ENCODE measurements at places on chromosomes 1 and 21.
A peak's percentile ranks its signal among the peaks of the same experiment; 100 is the strongest.

DNA sequence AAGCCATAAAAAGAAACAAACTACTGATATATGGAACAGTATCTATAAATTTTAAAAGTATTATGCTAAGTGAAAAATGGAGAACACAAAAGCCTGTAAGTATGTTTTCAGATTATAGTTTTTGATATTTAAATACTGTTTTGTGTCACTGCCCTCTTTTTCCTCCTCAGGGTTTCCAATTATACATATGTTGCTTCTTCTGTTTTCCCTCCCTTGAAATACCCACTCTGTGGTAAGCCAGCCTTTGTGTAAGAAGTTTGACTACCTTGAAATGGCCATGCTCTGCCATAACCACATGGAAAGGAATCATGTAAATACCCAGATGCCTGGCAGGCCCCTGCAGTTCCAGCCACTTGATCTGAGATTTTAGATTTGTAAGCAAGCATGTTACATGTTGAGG, 248.3 kb downstream of the AKT3 start:
- no peak for DNase-seq

DNA sequence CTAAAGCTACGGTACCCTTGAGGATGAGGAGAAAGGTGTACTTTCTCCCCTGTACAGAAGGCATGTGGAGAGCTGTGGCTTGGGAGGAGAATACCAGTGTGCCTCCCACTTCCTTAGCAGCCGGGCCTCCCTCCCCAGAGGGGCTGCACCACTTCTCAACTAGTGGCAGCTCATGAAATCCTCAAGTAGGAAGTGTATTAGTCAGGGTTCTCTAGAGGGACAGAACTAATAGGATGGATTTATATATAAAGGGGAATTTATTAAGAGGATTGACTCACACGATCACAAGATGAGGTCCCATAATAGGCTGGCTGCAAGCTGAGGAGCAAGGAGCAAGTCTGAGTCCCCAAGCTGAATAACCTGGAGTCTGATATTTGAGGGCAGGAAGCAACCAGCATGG, 53.1 kb upstream of the PPP2R5A start:
- DNase-seq, result no peak

GRCh38 chr1:223819730-223820514, 25.8 kb downstream of the TP53BP2 start:
- DNase-seq, result no peak

GRCh38 chr1:13808729-13809131, 108.7 kb downstream of the PRDM2 start:
- DNase-seq, result no peak

DNA sequence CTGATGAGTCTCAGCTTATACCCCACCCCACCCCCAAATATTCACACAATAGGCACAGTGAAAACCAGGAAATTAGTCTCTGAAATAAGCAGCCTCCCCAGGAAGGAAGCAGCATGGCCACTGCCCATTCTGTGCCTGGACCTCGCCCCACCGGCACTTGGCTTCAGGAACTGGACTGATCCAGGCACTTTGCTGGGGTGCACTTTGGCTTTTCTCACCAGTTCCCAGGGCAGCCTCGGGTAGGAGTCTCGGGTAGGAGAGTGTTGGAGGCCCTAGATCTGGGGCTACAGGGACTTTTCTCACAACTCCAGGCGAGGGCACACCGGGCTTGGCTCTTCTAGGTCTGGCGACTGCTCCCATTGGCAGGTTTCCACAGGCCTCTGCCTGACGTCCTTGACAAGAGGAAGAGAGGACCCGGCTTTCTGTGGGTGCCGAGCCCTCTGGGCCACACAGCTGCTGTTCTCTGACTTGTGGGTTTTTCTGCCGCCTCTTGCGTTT, 18.7 kb downstream of the ADARB1 start:
- DNase-seq, result peak; percentile 59

DNA sequence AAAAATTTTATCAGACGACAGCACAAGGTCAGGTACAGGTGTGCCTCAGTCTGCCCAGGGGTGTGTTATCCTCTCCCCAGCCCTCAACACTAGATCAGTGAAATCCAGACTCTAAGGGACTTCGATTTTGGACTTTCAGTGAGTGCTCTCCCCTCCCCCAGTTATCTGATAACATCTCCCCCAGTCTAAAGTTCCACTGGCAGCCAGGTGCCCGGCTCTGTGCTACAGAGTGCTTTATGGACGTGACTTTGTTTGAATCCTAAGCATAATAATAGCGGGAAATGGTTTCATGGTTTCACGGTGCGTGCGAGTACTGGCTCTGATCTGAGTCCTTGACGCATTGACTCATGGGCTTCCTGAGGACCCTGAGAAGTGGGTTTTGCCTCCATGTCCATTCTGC, 3.2 kb downstream of the SPSB1 start:
- no peak for DNase-seq

DNA sequence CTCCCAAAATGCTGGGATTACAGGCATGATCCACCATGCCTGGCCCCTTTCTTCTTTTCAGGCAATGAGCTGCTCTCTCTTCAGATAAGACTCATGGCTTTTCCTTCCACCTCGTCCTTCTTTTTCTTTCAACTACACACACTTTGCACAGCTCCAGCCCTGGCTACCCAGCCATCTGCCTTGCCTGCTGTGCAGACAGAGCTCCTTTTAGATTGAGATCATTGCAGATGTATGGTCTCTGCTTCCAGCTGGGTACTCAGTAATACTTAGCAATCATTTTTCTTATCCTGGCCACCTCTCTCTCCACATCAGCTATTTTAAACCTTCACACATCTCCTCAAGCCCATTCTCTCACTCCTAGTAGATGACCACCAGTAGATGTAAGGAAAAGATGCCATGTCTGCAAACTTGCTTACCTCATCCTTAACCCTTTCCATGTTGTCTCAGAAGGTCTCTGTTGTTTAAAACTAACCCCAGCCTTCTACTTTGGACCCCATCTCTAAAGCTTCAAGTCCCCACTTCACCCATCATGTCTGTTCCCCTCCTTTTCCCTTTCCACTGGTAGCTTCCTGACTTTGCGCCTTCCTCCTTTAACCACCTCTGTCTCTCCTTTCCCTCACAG, 7.3 kb downstream of the RAB4A start:
- no peak for DNase-seq

- peak; percentile 18 for DNase-seq
Measured at GRCh38 chr1:156251527-156251926, 3.7 kb upstream of the PAQR6 start.

GRCh38 chr1:9228609-9229008, 6.0 kb upstream of the H6PD start:
- DNase-seq, result no peak

GRCh38 chr1:223378754-223379153, 14.5 kb upstream of the CCDC185 start:
- no peak for DNase-seq

DNA sequence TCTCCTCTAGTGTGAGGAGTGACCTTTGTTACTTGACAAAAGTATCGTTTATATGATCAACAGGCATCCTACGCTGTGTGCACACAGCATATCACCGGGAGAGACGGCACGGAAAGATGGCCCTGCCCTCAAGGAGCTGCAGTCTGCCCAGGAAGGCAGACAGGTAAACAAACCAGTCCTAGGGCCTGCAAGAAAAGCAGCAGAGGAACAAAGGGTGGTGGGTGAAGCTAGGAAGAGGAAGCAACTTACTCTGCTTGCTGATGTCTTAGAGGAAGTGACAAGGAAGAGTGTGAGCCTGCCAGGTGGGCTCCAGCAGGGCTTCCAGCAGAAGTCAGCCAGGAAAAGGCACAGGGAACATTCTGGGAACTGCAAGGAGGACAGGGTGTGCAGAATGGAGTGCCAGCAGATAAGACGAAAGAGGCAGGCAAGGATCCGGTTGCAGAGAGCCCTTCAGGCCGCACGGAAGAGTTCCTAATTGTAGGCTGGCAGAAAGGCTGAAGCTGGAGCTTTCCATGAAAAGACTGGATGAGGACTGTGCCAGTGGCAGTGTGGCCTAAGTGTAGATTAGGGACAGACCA, 106.7 kb downstream of the SLC45A1 start:
- peak; percentile 66 for DNase-seq

- no peak for DNase-seq
Measured at GRCh38 chr21:35254006-35254764, 205.1 kb upstream of the RUNX1 start.

DNA sequence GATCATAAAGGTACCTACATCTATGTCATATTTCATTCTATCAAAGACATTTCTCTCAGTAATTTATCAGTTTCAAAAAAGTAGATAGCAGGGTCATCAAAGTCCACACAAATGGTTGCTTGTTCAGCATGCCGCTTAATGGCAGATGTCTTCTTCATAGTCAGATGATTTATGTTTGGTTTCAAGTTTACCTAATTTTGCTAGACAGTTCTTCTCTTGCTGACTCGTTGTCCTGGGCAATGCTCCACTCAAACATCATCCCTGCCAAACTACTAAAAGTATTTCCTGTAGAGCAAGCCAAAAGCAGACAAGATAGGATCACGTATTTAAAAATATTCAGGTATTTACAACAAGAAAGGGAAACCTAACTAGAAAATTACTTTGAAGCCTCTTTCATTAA, 13.6 kb downstream of the NUP210L start:
- DNase-seq, result no peak

DNA sequence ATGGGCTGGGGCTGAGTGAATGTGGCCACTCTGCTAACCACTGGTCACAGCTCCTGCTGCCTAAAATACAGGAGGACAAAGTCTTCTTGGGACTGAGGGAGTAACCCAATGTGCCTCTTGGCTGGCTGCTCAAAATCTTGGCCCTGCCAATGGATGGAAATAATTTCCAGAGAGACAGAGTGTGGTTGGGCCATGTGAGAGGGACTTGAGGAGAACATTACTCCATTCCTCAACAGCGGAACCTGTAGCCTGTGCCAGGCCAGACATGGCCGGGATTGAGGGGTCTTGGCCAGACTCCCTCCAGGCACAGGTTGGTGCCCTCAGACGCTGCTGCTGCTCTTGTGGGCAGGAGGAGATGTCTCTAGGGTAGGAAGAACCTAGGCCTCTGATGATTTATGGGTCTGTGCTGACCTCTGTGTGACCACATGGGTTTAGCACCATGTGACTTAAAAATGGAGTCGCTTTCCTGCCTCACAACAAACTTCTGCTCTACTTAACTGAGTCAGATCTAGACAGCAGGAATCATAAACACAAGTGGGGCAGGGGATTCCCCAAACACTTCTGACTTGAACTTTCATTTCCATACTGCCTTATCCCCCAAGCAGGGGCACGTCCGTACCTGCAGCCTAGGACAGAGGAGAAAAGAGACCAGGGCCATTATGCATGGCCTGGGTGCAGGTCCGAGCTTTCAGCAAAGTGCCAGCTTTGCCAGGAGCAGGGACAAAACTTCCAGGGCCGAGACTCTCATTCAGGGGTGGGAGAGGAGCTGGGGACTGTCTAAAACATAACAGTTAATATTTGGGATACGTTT, 79.2 kb downstream of the CD34 start:
- peak; percentile 47 for DNase-seq

GRCh38 chr1:186904361-186904760, 75.6 kb downstream of the PLA2G4A start:
- DNase-seq, result no peak

DNA sequence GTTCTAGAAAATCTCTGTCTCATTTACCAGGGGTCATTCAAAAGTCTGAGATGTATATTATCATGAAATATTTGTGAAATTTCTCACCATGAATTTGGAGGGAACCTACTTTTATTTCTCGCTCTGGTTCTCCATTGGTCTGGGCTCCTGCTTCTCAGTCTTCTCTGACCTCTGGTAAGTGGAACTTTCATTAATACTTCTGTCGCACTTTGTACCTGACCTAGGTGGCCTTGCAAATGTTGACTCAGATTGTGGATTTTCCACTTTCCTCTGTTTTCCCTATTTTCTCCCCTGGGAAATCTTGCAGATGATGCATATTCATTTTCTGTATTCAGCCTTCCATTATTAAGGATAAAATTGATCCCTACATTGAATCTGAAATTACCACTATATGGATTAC, 53.2 kb downstream of the LRIG2 start:
- DNase-seq, result no peak

- no peak for DNase-seq
Measured at GRCh38 chr1:59263111-59263510, 33.8 kb upstream of the FGGY start.

DNA sequence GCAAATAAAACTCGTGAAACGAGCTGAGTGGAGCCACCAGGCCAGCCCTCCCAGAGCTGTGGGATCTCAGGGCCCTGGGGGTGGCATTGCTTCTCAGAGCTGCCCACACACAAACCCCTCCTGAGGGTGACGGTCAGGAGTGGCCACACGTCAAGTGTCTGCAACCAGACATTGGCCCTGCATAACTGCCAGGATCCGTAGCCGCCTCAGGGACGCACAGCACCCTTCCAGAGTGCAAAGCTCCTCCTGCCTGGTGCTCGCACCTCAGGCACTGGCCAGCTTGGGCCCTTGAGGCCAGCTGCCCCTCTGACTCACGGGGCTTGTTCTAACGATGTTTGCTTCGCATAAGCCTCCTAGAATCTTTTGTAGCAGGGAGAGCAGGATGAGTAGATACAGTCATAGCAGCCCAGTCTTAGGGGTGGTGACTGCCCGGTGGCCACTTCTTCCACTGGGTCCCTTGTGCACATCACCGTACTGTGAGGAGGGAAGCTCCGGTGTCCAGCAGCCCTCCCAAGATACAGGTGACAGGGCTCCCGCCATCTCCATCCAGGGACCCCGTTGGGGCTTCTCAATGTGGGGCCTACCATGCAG, 5.0 kb downstream of the WNT3A start:
- DNase-seq, result no peak

GRCh38 chr1:225347123-225347683, 80.6 kb downstream of the LBR start:
- DNase-seq, result no peak

GRCh38 chr1:206565995-206566394, 46.3 kb downstream of the EIF2D start:
- DNase-seq, result no peak

GRCh38 chr1:184422490-184423233, 35.8 kb downstream of the C1orf21 start:
- no peak for DNase-seq

GRCh38 chr1:155004352-155005075, 1.9 kb downstream of the ZBTB7B start:
- DNase-seq, result no peak

DNA sequence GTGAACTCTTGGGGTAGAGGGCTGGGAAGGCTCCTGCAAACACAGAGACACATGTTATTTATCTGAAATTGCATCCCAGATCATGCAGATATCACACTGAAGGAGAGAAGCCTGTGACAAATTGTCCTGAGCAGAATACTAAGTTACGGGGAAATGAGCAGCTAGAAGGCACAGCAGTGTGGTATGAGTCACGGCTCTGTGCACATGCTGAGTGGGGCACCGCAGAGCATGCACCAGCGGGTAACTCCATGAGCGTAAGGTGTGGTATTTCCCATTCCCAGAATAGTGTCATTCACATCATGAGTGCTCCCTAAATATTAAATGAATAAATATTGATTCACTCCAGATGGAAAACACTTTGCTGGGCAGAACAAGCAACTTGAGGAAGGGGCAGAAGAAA, 21.3 kb upstream of the FCRL2 start:
- no peak for DNase-seq
